ENCODE measurements at places on chromosomes 1 and 21. TPM values are rescaled to one million over a fixed set of nuclear protein-coding genes. Genes with fewer than 3 reads are reported as not detected.

Gene NGF
- total RNA-seq, result 0.26 TPM

Gene ARHGEF16
- total RNA-seq, result 0.39 TPM

Gene CD1E
- not detected for total RNA-seq

Gene VTCN1
- not detected for total RNA-seq

Gene DTL
- total RNA-seq, result 11.4 TPM

Gene RCC2
- 80.2 TPM for total RNA-seq

Gene ZBTB8A
- total RNA-seq, result 5.5 TPM

Gene MIGA1
- total RNA-seq, result 8.9 TPM

- no peak for DNase-seq
Observed at GRCh38 chr1:93575621-93576284, 105.9 kb downstream of the BCAR3 start.

GRCh38 chr1:53458634-53459033 lies 565 bp upstream of the DMRTB1 start:
- no peak for DNase-seq

DNA sequence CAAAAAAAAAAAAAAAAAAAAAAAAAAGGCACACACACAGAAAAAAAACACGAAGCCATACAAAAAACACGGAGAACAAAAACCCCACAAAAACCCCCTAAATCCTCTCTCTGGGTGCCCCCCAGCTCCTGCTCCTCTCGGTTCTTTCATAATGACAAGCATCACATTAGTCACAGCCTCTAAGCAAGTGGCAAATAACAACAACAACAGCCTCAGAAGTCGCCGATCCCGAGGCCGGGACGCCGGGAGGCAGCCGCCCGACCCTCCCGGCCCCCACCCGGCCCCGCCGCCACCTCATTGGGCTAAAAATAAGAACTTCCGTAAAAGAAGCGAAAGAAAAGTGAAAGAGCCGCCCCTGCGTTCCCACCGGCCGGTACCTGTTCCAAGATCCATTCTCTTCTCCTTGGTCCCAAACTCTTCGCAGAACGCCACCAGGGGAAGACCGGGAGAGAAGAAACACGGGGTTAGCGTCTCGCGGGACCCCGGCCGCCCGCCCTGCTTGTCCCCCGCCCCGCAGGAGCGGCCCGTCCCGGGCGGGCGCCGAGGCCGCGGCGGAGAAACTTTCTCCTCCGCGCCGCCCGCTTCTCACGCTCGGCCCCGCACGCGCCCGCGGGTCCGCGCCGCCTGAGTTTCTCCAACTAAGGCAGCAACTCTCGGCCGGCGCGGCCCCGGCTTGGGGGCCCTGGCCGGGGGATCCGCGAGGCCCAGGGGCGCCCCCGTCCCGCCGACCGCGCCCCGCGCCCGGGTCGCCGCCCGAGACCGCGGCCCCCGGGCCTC lies 102.8 kb downstream of the CASZ1 start:
- DNase-seq, result peak; percentile 42

DNA sequence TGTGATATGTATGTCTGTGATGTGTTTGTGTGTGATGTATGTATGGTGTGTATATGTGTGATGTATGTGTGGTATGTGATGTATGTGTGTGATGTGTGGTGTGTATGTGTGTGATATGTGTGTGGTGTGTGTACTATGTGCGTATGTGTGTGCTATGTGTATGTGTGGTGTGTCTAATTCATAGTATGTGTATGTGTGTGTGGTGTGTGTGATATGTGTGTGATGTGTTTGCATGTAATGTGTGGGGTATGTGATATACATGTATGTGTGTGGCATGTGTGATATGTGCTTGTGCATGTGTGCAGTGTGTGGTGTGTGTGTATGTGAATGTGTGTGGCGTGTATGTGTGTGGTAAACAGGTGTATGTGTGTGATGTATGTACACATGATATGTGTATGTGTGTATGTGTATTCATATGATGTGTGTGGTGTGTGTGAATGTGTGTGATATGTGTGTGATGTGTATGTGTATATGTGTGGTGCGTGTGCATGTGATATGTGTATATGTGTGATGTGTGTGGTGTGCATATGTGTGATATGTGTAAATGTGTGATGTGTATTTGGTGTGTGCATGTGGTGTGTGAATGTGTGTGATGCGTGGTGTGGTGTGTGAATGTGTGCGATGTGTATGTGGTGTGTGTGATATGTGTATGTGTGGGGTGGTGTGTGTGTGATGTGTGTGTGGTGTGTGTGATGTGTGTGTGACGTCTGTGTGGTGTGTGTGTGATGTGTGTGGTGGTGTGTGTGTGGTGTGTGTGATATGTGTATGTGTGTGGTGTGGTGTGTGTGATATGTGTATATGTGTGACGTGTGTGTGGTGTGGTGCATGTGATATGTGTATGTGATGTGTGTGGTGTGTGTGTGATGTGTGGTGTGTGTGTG lies 8.0 kb upstream of the PCBP3 start:
- DNase-seq, result no peak

GRCh38 chr1:68120136-68120791 lies 69.8 kb upstream of the DIRAS3 start:
- DNase-seq, result peak; percentile 61

- DNase-seq, result no peak
Observed at GRCh38 chr21:46368533-46369285, 44.8 kb downstream of the PCNT start.

- DNase-seq, result no peak
Observed at GRCh38 chr1:42333662-42334239, 1.3 kb downstream of the FOXJ3 start.

DNA sequence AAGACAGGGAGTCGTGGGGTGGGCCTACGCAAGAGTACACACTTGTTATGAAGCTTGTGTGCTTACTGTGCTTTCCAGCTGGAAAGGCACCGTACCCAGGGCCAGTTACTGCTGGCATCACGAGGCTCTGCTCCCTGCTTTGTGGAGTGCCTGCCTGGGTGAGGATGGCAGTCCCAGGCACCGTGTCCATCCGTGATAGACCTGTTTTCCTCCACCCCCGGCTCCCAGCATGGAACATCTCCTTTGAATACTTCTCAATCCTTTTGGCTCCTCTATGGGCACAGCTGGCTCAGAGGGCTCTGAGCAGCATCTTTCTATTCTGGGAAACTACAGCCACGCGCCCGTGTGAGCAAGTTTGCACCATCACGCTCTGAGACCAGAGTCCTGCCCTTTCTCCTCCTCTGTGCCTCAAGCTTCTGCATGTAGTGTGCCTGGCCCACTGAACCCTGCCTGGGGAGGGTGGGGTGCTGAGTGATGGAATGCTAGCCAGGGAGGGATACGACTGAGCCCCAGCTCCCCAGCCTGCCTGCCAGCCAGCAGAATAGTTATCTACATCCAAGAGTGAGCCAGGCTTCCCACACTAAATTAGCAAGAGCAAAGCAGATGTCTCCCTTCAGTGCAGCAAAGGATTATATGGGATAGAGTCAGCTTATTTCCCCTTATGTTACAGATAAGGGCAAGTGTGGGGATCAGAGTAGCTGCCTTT lies 7.1 kb upstream of the TNR start:
- DNase-seq, result no peak

DNA sequence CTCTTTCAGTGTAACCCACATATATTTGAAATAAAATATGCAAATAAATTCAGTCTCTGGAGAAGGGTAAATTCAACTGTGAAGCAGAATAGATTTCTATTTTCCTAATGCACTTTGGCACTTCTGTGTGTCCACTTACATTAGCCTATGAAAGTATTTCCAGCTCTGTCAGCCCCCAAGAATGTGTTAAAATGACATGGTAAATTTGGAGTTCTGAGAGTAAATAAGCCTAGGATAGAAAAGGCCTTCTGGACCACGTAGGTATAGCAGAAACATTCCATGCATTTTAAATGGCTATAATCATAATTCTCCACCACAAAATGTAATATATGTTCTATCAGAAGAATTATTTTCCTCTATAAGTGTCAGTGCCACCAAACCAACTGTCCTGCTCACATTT lies 276.2 kb downstream of the NEGR1 start:
- no peak for DNase-seq

DNA sequence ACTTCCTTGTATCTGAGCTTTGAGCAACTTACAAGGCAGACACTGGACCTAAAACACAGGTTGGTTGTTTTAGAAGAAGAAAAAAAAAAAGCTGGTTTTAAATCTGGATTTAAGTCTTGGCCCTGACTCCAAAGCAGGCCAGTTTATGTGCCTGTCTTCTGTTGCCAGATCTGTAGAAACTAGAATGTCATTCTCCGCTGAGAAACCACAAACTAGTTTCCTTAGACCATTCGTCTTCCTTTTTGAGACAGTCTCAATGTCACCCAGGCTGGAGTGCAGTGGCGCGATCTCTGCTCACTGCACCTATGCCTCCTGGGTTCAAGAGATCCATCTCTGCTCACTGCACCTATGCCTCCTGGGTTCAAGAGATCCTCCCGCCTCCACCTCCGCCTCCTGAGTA lies 33.9 kb downstream of the APP start:
- no peak for DNase-seq

DNA sequence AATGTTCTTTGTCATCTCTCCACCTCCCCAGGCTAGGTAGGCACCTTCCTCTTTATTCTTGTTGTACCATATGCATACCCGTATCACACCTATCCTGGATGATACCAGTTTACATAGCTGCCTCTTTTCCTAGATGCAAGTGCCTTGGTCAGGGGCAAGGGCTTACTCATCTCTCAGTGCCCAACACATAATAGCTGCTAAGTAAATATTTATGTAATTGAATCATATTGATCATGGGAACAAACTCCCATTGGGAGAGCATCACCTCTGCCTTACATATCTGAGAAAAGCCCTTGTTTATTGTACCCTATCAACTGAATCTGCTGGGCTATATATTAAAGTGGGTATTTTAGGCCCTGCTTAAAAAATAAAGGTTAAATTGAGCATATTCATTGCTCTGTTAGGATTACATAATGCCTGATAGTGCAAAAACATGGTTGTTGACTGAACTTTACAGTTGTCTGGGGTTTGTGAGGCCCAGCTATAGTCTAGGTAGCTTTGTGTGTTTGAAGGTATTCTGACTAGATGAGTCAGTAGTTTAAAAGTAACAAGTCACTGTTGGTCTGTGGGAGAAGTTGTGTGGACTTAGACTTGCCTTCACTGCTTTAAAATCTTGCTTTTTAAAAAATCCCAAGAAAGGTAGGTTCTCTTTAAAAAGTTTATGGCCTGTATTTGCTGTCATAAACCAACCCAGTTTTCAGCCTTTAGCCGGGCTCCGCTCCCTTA lies 82.6 kb downstream of the OLFML2B start:
- no peak for DNase-seq

- no peak for DNase-seq
Observed at GRCh38 chr1:161038523-161039153, at the start of gene TSTD1. Gene TSTD1, minus strand, starts transcription at chr1:161038964. Its CDS starts 75 bp downstream, at chr1:161038889.

GRCh38 chr1:185500001-185500626 lies 183.1 kb upstream of the IVNS1ABP start:
- DNase-seq, result no peak

DNA sequence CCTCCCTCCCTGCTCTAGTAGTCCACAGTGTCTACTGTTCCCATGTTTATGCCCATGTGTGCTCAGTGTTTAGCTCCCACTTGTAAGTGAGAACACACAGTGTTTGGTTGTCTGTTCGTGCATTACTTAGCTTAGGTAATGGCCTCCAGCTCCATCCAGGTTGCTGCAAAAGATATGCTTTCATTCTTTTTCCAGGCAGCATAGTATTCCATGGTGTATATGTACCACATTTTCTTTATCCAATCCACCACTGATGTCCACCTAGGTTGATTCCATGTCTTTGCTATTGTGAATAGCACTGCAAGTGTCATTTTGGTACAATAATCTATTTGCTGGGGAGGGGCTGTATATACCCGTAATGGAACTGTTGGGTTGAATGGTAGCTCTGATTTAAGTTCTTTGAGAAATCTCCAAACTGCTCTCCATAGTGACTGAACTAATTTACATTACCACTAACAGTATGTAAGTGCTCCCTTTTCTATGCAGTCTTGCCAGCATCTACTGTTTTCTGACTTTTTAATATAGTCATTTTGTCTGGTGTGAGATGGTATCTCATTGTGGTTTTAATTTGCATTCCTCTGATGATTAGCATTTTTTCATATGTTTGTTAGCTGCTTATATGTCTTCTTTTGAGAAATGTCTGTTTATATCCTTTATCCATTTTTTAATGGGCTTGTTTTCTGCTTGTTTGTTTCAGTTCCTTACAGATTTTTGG lies 191.9 kb upstream of the DMRTA2 start:
- DNase-seq, result no peak

- DNase-seq, result no peak
Observed at GRCh38 chr1:162677607-162678371, 45.5 kb downstream of the DDR2 start.

DNA sequence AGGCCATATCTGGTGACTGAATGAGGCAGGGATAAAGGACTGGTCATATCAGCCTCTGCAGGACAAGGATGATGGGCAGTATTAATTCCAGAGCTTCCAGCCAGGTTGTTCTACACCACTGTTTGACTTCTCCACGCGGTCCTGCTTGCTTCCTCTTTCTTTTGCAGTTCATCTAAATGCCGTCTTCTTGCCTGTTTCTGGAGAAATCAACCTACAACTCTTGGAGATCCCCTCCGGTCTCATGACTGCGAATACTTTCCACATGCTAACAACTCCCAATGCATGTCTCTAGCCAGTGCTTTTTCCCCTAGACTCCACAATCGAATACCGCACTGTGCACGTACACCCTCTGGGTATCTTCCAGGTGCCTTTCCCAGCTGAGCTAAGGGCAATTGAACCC lies 14.1 kb upstream of the TIAM1 start:
- no peak for DNase-seq

- no peak for DNase-seq
Observed at GRCh38 chr1:205518661-205519540, 14.4 kb downstream of the CDK18 start.

DNA sequence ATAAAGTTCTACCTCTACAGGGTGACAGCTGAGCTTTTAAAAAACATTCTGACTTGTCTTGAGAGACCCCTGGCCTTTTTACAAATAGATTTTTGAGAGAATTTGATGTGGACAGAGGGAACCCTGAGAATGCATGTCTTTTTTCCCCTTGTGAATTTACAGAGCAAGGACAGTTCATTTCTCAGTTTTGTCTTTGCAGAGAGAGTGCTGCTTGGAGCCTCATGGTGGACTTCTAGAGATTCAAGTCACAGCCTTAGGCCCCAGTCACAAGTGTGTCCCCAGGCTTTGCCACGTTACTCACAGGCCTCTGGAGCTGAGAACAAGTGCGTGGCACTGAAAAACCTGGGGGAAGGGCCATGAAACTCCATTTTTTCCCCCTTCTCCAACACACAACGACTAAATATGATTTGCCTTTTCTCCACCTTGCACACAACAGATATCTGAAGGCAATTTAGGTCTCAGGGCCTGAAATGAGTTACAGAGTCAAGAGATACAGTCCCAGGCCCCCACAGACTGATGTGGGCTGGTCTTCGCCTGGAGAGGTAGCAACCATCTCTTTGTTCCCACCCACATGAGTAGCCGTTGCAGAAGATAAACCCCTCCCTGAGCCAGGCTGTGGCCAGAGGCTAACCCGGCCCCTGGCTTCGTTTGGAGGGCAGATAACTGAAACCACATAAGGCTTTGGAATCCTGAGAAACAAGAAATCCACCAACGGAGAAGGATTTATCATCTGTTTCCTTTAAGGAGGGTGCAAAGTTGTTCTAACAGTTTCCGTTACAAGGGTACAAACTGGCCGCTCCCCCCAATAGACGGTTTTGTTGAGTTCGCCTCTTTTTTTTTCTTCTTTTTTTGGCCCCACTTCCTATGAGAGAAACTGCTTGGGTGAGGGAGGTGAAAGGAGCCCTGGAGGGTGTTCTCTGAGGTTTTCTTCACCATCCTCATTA lies 1.0 kb upstream of the PIGV start:
- peak; percentile 72 for DNase-seq

- no peak for DNase-seq
Observed at GRCh38 chr1:186213225-186213607, 161.8 kb downstream of the TPR start.
